ENCODE measurements at places on chromosomes 4 and X.
A peak's percentile ranks its signal among the peaks of the same experiment; 100 is the strongest.

GRCh38 chr4:143514497-143514896 is 995 bp downstream of the SMARCA5 start:
- peak; percentile 40 for DNase-seq

- peak; percentile 74 for DNase-seq
Observed at GRCh38 chrX:47573341-47574075, 8.7 kb upstream of the TIMP1 start.

DNA sequence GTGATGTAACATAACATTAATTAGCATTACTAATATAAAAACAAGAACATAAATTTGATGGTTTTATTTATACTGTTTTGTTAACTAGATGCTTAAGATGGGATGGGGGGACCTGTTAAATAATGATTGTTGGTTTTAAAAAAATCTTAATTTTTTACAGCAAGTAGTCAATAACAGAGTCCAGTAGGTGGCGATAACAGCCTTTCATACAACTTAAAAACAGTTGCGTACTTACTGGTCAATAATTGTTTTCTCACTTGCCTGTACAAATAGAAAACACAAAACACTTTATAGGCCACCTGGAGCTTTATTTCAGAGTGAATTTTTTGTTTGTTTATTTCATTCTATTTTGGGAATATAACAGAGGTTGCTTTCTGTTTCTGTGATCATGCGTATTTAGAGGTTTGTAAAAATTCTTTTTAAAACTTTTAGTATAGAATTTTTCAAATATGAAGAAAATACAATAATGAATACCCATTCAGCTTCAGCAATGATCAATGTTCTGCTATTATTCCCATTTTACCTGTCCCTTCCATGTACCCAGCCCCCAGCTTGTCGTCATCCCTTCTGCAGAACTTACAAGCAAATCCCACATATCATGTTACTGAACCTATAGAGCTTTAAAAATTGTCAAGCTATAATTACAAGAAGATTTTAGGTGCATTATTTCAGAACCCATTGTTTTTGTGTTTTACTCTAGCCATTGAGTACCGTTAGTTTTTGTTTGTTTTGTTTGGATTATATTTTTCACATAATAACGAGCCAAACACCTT is 97.1 kb downstream of the MRPL1 start:
- DNase-seq: peak; percentile 51

GRCh38 chr4:113682730-113683537 is 78.6 kb downstream of the CAMK2D start:
- peak; percentile 75 for DNase-seq

DNA sequence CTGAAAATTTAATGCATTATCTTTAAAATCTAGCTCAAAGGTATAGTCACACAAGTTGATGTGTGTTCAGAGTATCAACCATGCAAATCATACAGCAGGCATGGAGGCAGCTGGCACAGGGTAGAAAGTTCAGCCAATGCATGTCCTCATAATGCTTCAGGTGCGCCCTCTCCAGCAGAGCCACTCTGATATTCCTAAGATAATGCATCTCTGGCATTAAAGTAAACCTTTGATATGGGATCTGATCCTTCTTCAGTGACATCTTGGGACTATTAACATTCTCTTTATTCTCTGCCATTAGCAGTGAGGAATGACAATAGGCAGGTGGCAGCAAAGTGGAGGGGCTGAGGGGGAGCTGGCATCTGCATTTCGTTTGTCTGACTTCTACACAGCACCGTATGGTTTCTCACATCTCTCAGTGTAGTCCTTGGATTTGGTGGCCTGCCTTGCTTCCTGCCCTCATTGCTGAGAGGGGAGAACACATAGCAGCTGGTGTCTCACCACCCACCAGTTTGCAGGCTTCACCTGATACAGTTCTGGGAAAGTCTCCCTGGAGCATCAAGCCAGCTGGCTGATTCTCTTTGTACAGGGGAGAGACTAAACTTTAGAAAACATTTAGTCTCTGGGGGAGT is 168.7 kb upstream of the TBC1D9 start:
- DNase-seq: no peak

Measured in fibroblast of skin of right quadriceps (primary cell).